ENCODE measurements at places on chromosomes 2 and 18.
A peak's percentile ranks its signal among the peaks of the same experiment; 100 is the strongest.

DNA sequence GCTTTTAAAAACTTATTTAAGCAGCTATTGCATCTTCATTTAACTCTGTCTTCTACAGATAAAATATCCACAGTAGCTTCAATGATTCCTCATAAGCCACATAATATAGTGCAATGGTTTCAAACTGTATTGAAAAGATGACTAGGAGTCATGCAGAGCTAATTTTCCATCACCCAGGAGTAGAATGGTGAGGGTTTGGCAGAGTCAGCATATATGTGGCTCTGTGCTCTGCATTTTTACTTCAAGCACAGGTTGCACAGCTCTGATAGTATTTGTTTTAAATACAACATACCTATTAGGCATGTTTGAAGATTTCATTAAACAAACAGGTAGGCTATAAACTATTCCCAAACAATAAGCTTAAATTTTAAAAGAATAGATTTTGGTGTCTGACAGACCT lies 731.9 kb upstream of the VRK2 start:
- DNase-seq = no peak

- no peak for DNase-seq
These were observed 21.9 kb downstream of the CFAP65 start for GRCh38 chr2:219019436-219019835.

GRCh38 chr2:196389670-196390069 lies 218.3 kb upstream of the STK17B start:
- no peak for DNase-seq

DNA sequence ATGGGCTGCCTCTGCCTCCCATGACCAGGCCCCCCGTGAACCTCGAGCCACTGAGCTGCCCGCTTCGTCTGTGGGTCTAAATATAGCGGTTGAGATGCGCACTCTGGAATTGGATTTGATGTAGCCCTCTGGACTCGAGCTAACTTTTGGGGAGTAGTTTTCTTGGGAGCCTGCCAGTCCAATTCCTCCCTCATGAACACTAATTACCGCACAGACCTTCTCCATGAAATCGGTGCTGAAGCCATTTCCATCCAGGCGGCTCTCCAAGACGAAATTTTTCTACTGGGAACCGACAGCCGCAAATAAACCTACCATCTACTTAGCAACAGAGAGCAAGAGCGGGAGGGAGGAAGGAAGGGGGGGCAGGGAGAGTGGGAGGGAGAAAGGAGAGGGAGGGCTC lies 63.6 kb downstream of the CELF4 start:
- no peak for DNase-seq

DNA sequence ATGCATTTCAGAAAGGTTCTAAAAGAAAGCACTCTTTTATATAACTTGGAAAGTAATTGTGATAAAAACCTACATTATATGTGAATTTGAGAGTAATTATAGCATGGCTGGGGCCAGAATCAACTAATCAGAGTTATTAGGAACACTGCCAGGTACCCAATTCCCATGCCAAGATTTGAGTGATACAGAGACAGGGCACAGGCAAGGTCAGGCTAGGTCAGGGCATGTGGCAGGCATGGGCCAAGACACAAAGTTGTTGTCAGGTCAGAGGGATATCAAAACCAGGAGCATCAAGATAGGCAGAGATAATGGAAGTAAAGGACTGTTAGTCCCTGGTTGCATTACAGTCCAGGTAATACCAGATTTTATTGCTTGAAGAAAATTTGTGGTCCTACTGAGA lies 87.4 kb downstream of the MYO3B start:
- no peak for DNase-seq

- no peak for DNase-seq
These were observed 801.6 kb downstream of the MBD2 start for GRCh38 chr18:53422896-53423295.

DNA sequence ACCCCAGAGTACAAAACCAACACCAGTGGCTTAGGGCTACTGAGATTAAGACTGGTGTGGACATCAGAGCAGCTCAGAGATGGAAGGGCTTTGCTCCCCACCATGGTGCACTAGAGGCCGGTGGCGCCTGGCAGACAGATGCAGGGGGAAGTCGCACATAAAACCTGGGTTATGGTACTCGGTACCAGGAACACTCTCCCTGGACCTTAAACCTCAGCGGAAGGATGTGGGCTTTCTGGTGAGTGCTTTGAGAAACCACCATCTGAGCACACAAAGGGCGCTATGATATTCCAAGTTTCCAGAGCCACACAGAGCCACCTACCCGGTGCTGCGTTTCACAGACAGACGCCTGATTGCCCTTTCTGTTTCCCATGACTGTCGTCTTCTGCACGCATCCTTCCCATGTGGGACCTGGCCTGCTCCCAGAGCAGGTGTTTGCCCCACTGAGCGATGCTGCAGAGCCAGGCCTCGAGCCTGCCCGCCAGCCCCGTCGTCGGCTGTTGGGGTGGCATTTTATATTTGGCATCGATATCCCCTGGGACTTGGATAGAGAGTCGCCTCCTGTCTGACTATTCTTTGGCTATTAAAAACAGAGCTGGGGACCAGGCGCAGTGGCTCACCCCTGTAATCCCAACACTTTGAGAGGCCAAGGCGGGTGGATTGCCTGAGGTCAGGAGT lies 89.5 kb upstream of the ODC1 start:
- no peak for DNase-seq

GRCh38 chr2:100113990-100114433 lies 28.4 kb downstream of the AFF3 start:
- DNase-seq = no peak

GRCh38 chr2:201879996-201880395 lies 73.7 kb downstream of the CDK15 start:
- DNase-seq = no peak

DNA sequence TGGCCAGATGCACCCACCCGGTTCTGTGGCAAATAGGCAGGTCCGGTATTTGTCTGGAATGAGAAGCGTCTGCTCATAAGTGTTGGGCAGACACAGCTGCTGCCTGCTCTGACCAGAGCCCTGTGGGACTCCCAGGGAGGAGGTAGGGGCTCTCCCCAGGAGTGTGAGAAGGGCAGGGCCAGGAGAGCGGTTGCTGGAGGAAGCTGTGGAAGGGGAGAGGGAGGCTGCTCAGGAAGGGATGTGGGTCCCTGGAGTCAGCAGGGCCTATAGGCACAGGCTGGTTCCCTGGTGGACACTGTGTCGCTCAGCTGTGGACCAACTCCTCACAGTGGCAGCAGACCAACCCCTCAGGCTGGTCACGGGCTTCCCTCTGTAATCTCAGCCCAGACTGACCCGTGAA lies 109.2 kb downstream of the DYSF start:
- no peak for DNase-seq

GRCh38 chr18:42850174-42851083 lies 265.1 kb downstream of the RIT2 start:
- DNase-seq = no peak

- DNase-seq = no peak
These were observed 19.1 kb downstream of the COL3A1 start for GRCh38 chr2:188993247-188993646.

DNA sequence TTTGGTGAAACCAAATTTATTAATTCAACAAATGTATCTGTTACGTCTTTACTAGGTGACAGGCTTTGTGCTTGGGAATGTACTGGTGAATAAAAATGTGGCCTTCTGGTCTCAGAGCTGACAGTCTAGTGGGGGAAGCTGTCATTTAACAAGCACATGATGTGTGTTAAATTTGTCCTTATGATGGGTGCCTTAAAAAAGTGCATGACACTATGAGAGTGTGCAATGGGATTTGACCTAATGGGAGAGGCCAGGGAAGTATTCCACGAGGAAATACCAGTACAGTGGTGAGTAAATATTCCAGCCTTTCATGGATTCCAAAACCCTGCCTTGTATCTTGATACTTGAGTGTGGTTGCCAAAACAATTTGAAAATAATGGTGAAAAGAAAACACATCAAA lies 308.9 kb downstream of the PLCL1 start:
- DNase-seq = no peak

GRCh38 chr2:37858400-37858711 lies 66.7 kb upstream of the RMDN2 start:
- DNase-seq = no peak

DNA sequence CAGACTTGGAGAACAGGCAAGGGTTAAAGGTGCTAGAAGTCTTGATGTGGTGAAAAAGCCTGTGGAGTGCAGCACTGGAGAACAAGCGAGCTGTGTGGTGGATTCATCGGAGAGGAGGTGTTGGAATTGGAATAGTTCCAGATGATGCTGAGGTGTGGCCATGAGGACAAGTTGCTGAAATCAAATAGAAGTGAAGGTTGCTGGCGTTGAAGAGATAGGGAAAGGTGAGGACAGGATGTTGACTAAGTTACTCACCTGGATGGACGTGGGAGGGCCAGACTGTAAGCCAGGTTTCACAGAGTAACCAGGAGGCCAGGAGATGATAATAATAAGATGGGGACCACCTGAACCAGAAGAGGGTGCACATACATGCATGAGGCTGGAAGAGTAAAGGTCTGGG lies 173.4 kb downstream of the DIS3L2 start:
- DNase-seq = no peak

GRCh38 chr18:55884498-55884897 lies 296.5 kb upstream of the TCF4 start:
- no peak for DNase-seq

DNA sequence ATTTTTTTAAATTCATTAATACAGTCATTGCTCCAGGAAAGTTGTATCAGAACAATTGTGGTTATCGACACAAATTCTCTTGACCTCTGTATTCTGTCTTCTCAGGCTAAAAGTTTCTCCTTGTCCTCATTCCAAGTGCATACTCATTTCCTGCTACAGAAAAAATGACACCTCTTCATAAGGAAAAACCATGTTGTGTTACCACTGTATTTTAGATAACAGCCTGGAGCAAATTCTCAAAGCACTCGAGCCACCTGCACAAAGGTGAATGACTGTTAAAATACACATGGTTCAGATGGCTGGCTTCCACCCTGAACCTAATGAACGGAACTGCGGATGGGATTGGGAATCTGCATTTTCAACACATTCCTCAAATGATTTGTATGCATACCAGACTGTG lies 586.5 kb downstream of the EPHA4 start:
- DNase-seq = no peak

- no peak for DNase-seq
These were observed 32.1 kb upstream of the INSIG2 start for GRCh38 chr2:118056165-118056534.

DNA sequence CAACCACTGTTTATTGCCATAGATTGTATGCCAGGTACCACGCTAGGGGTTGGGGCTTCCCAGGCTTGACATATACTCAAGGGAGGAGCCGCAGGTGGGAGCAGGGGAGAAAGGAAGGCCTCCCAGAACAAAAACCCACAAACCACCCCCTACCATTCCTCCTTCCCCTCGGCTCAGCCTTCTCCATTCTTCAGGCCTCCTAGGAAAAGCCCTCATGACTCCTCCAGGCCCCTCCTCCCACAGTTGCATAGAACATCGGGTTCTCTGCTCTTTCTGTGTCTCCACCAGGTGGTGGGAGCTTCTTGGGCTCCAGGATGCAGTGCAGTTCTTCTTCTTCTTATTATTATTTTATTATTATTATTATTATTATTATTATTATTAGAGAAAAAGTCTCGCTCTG lies 80.3 kb downstream of the ZFP36L2 start:
- no peak for DNase-seq

GRCh38 chr2:211745295-211746097 lies 793.1 kb downstream of the ERBB4 start:
- no peak for DNase-seq

- DNase-seq = peak; percentile 81
These were observed 11.8 kb downstream of the GAREM2 start for GRCh38 chr2:26184555-26185303.

DNA sequence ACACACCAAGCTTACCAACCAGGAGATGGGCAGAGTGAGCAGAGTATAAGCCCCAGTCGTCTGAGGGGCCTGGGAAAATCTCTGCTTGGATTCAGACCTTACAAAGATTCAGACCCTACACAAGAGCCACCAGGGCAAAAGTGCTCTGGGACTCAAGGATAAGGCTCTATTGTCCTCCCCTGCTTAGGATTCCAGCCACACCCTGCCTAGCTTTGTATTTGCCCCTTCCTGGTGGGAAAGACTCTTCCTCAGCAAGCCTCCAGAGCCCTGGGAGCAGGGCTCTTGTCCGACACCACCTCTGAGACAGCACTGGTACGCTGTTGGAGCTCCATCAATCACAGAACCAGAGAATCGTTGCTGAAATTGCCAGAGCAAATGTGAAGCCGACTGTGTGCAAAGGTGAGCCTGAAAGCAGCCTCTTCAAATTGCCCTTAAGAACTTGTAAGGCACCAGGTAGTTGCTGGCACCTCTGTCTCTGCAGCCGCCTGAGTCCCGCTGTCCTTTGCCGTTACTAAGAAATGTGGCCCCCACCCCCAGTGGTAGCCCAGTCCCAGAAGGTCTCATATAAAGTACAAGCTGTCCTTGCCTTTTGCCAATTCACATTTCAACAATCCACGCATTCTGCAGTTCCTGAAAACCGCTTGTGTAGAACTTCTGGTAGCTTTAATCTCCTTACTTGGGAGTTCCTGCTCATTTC lies 148.7 kb downstream of the CTIF start:
- no peak for DNase-seq

GRCh38 chr2:43569921-43570320 lies 25.9 kb downstream of the THADA start:
- no peak for DNase-seq

DNA sequence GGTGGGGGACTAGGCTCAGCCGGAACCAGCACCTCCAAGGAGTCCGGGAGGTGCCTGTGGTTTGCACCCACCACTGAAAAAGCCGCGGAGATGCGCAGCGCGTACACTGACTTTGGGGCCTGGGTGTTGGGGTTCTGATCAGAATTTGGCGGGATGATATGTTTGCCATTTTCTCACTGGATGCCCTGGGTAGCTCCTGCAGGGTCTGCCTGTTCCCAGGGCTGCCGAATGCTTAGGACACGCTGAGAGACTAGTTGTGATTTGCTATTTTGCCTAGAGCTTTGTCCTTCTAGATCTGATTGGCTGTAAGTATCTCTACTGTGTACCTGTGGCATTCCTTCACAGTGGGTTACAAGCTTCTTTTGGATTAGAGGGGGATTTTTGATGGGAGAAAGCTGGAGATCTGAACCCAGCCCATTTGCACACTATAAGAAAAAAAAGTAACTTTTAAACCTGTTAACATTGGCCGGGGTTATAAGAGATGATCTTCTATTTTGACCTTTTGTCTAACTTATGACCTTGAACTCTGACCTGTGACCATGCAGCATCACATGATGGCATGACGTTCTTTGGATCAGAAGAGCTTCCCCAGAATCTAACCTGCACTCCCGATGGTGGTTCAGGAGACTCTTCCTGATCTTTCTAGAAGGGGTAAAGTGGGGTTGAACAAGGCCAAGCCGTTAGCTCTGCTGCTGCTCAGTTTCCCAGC lies 1.6 kb downstream of the KCNE4 start:
- no peak for DNase-seq
